ENCODE measurements at places on chromosomes 7 and 10. TPM values are rescaled to one million over a fixed set of nuclear protein-coding genes. Genes with fewer than 3 reads are reported as not detected.

- DNase-seq, result no peak
Observed at GRCh38 chr10:133529576-133529946, 2.4 kb downstream of the CYP2E1 start.

GRCh38 chr10:117684672-117685211, 142.2 kb downstream of the EMX2 start:
- DNase-seq, result peak; percentile 90

The UCMA gene
- not detected for total RNA-seq

GRCh38 chr7:2558629-2559282, at the start of gene IQCE:
IQCE (plus strand) TSS chr7:2558979; CDS start chr7:2559182, 203 bp downstream.
- DNase-seq, result peak; percentile 99

DNA sequence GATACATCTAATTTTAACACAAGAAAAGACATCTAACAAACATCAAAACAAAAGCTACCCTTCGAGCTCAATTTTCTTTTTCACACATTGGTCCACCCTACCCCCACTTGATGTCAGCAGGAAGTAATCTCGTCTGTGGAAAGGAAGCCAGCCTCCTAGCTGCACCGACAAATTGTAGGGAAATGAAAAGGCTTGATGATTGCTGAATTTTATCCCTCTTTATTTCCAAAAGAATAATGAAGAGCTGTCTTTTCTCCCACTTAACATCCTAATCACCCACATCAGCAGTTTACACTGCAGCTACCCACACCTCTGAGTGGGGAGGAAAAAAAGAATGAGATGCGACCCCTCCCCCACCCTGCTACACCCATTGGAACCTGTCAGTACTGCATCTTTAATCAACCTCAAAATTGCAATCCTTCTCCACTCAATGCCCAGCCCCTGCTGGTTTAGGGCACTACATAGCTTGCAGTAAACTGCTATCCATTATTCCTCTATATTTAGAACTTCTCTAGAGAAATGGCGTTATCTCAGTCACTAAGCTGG, 10.6 kb upstream of the CPVL start:
- no peak for DNase-seq

GRCh38 chr10:78787125-78787524, 281.6 kb upstream of the ZMIZ1 start:
- DNase-seq, result no peak

- peak; percentile 64 for DNase-seq
Observed at GRCh38 chr10:133438711-133439273, 14.4 kb upstream of the SPRN start.

GRCh38 chr10:107826171-107826570, 661.7 kb upstream of the SORCS1 start:
- DNase-seq, result no peak

The ASB10 gene
- not detected for total RNA-seq

The ANXA8 gene
- not detected for total RNA-seq

GRCh38 chr7:47582764-47583738, 1.1 kb upstream of the TNS3 start:
- no peak for DNase-seq

DNA sequence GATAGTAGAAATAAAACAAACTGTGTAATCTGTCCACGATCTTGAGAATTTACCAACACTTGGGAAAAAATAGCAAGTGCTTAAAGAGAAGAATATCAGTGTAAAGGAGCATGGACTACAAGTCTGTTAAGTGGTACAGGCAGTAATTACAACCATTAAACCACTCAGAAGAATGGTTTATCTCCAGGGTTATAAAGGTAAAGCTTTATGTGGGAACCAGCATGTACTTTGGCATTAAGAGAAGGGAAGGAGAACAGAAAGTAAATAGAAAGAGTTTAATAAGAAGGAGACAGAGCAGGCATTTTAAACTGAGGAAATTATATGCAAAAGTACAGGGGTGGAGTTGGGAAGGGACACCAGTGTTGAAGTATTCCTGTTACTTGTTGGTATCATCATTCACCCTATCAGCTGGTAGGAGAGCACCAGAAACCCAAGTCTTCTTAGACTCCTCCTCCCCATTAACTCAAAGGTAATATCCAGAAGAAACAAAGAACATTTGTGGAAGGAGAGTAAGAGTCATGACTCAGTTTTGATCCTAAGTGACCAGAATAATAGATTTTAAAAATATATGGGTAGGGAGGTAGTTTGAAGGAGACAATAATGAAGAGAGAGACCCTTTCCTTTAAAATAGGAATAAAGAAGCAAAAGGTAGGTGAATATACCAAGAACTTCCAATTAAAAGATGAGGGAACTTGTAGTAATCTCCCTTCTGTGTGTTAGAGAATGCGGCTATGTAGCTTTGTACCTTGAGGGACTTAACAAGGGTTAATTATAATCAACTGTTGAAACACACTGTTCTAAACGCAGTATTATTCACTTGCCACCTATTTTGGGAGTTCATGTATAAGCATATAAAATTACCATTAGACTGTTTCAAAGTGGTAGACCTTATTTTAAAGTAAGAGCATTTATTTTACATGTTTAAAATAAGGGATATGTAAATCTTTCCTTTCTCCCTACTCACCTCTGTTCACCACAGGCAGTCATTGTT, 92.1 kb upstream of the STRIP2 start:
- no peak for DNase-seq

DNA sequence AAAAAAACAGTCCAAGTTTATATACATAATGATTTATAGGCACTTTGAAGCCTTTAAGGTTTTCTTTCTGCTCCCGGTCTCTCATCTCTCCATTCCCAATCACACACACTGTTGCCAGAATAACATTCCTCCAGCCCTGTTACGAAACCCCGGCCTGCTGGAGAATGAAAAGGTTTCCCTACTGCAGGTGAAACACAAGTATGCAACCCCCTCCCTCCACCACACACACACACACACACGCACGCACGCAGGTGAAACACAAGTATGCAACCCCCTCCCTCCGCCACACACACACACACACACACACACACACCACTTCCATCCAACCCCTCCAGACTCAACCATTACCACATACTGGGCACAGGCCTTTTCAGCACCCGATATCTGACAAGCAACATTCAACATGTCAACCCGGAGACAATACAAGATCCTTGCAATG, 87.5 kb downstream of the PARD3 start:
- DNase-seq, result no peak

The GNGT1 gene
- total RNA-seq, result not detected

DNA sequence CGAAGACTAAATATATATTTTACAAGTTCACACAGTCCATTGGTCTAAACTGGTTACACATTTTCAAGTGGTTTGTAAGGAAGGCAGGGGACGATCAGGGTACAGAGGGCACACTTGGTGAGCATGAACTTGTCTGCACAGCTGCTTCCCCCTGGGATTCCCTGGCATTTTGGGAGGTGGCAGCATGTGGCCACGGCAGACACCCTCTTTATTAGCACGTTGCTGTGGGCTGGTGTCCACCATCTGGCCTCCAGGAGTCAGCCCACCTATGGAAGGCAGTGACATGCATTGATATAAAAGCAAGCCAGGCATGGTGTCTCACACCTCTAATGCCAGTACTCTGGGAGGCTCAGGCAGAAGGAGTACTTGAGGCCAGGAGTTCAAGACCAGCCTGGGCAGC, 350.2 kb downstream of the TYW1 start:
- DNase-seq, result peak; percentile 72

- no peak for DNase-seq
Observed at GRCh38 chr10:92747600-92747999, 57.8 kb downstream of the HHEX start.

The SLC39A12 gene
- total RNA-seq, result 0.35 TPM

The ZSWIM8 gene
- total RNA-seq, result 91.5 TPM

DNA sequence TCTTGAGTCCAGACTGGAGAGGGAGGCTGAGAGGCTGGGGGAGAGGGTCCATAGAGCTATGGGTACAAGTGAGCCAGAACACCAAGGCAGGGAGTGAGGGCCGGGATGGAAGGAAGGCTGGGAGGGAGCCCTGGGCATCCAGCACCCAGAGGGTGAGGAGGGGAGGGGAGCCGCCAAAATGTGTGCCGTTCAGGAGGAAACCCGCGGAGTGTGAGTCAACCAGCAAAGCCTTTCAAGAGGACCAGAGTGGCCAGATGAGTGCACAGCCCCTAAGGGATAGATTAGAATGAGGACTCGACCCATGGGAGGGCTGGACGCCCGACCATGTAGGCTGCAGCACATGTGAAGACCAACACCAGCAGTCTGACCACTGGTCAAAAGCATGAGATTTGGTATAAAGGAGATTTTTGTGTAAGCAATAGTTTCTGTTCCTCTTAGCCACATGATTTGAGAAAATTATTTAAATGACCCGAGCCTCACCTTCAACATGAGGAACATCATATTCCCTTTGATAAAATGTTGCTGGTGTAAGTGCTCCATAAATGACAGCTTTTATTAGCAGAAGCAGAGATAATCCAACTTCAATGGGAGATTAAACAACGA, 179.7 kb upstream of the GRB10 start:
- no peak for DNase-seq

DNA sequence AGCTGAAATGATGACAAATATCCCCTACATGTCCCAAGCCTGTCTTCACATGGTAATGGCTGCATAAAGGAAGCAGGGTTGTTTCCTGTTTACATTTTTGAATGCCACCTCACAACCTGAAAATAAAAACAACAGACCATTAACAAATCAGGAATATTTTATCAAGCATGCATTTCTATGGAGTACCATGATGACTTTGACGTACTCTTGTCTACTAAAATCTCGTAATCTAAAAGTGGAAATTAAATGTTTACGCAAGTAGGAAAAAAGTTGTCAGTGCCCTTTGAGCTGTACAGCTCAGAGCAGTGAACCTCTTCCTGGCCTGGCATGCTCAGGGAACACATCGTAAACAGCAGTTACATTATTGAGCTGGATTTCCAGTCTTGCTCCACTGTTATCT, 194.1 kb downstream of the INHBA start:
- DNase-seq, result no peak

DNA sequence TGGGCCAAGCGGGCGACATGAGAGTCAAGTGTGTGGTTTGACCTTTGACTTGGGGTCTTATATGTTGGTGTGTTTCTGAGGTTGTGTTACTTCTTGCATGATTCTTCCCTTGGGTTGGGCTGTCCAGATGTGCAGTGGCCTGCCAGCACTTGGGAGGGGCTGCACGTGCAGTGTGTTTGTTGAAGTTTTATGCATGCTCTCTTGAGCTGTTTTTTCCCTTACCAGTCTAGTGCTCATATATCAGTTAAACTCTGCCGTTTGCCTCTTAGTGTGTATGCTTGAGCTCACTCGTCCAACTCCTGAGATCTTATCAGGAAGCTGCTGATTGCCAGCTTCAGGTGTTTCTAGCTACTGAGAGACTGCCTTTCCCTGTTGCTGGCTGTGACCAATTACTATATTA, 23.1 kb downstream of the SP4 start:
- no peak for DNase-seq

- DNase-seq, result no peak
Observed at GRCh38 chr10:59633063-59633462, 76.6 kb downstream of the SLC16A9 start.

- no peak for DNase-seq
Observed at GRCh38 chr10:60801522-60801921, 23.2 kb downstream of the CDK1 start.

DNA sequence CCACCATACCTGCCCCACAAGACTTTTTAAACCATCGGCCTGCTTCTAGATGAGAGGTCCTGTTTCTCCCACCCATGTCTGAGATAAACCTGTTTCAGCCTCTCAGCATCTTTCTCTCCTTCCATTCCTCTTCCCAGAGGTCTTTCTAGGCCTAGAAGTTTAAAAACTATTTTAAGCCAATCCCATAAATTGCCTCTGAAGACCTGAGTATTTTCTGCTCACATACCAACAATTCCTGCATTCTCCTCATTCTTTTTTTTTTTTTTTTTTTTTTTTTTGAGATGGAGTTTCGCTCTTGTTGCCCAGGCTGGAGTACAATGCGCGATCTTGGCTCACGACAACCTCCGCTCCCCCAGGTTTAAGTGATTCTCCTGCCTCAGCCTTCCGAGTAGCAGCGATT, 262.9 kb upstream of the AUTS2 start:
- DNase-seq, result no peak

The CCDC3 gene
- total RNA-seq, result 122 TPM

DNA sequence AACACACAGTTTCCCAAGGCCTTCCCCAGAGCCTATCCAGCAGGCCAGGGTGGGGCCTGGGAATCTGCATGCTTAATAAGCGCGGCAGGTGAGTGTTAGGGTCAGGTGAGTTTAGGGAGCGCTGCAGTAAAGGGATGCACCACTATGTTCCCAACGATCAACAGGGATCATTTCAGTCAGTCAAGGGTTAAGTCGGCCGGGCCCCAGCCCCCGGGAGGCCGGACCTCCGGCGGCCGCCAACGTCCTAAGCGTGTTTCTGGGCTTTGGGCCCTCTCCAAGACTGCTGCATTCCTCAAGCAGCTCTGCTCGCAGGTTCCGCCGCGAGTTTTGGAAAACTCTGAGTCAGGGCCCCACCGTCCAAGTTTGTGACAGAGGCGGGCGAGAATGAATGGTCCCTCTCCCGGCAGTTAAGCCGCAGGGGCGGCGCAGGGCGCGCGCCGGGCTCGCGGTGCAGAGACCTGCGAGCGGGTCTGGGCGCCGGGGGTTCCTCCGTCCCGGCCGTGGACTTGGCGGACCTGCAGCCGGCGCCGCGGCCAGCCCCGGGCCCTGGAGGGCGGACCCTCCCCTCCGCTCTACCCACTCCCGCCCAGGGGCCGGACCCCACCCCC, 81.6 kb downstream of the ARHGAP22 start:
- peak; percentile 91 for DNase-seq

DNA sequence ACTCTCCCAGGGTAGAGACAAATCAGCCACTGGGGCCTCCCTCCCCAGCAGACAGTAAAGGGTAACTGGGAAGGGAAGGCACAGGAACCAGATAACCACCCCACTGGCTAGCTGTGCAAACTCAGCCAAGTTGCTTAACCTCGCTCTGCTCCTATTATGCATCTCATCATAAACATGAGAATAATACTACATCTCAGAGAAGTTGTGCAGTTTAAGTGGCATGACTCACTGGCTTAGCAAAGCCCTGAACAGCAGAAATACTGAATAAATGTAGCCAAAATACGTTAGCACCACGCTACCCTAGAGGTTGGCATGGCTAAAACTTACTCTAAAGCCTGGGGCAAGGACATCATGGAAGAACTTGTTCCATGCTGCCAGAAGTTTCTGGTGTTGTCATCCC, 128.1 kb upstream of the ANK3 start:
- DNase-seq, result no peak

DNA sequence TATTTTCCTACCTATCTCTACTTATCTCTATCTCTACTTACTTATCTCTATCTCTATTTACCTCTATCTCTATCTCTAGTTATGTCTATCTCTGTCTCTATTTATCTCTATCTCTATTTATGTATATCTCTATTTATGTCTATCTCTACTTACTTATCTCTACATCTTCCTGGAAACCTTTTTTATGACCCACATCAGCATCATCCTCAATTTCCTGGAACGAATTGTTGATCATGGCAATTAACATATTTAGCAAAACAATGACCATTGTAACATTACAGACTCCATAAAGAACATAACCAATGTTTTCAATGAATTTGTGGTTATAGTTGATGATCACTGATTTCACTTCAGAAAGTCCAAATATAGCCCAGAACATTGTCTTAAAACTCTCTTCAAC, 18.3 kb downstream of the GIMAP6 start:
- no peak for DNase-seq

The LRGUK gene
- total RNA-seq, result 0.87 TPM

All from mesenteric fat pad (tissue), 1 donor.